ENCODE measurements at places on chromosomes 3 and 15.

GRCh38 chr3:157531771-157532170 is 28.6 kb upstream of the VEPH1 start:
- no peak for DNase-seq

- DNase-seq: no peak
Measured at GRCh38 chr3:110625201-110625747, 446.3 kb upstream of the NECTIN3 start.

- DNase-seq: no peak
Measured at GRCh38 chr15:52348056-52348745, 52.6 kb upstream of the MYO5C start.

DNA sequence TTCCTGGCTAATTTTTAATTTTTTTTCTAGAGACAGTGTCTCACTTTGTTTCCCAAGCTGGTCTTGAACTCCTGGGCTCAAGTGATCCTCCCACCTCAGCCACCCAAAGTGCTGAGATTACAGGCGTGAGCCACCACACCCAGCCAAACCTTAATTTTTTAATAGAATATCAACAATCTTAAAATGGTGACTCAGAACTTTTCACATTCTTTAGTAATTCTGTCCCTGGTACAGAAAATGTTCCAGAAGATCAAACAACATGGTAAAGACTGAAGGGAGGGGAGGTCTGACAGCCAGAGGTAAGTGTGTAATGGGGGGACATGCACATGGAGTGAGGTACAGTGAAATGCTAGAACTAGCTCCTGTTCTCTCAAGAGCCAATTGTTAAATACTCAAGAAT is 38.2 kb downstream of the DNAH12 start:
- no peak for DNase-seq

DNA sequence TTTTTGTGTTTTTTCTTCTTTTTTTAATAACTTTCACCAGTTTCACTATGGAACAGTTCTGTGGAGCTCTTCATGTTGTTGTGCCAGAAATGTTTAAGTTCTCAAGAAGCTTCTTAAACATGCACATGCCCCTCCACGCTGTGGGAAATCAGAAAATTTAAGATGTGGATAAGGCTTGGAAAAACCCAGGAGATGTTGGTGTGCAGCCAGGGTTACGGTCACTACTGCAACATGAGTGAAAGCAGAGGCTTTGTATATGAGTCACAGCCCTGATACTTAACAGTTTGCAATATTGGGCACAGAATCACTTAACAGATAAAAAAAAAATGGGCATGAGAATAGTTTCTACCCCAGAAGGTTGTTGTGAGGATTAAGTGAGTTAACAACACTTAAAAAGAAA is 399.9 kb downstream of the LRTM1 start:
- no peak for DNase-seq

- no peak for DNase-seq
Measured at GRCh38 chr3:170352936-170353335, 4.6 kb upstream of the SKIL start.

GRCh38 chr3:150063237-150063636 is 92.5 kb upstream of the PFN2 start:
- no peak for DNase-seq

DNA sequence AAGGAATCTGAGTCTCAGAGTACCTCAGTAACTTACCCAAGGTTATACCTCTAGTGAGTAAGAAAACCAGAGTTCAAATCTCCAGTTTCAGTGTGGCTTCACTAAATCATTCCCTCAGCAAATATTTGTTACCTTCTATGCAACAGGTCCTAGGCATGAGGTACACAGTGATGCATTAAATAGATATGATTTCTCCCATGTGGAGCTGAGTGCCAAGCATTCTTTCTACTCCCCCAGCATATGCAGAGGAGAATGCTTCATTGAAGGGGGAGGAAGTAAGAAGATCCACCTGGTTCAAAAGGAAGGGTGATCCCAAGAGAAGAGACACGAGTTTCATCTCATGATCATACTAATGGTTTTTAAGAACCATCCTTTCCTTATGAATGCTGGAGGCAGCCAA is 6.8 kb upstream of the MTHFS start:
- no peak for DNase-seq

All from T-helper 2 cell (primary cell).